ENCODE measurements at places on chromosomes 6 and 20.

DNA sequence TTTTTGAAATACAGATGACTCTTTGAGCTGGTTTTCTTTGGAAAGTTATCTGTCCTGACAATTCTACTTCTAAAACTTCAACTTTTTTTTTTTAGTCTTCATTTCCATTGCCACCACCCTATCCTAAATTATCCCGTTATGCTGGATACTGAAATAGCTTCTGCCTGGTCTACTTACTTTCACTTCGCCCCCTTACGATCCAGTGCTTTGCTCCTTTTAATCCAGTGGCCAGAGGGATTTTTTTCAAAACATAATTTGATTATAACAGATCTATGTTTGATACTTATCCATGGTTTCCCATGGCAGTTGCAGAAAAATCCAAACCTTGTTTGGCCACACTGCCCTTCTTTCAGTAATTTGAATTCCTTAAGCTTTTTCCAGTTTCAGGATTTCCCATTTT lies 27.4 kb downstream of the ASXL1 start:
- DNase-seq: no peak

- no peak for DNase-seq
These were observed 10.5 kb upstream of the CCR6 start for GRCh38 chr6:167112421-167112820.

- no peak for DNase-seq
These were observed 1.4 kb downstream of the ZNF512B start for GRCh38 chr20:63968136-63968927.

- no peak for DNase-seq
These were observed 165.5 kb downstream of the SYNE1 start for GRCh38 chr6:152471456-152472265.

- DNase-seq: no peak
These were observed 16.7 kb downstream of the PDRG1 start for GRCh38 chr20:31934968-31935764.

- no peak for DNase-seq
These were observed 233.7 kb downstream of the DLL1 start for GRCh38 chr6:170057034-170057734.

DNA sequence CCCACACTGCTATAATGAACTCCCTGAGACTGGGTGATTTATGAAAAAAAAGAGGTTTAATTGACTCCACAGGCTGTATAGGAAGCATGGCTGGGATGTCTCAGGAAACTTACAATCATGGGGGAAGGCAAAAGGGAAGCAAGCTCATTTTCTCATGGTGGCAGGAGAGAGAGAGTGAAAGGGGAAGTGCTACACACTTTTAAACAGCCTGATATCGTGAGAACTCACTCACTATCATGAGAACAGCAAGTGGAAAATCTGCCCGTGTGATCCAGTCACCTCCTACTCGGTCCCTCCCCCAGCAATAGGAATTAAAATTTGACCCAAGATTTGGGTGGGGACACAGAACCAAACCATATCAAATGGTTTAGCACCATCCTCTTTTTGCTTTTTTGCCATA lies 116.6 kb upstream of the CEP162 start:
- DNase-seq: no peak

DNA sequence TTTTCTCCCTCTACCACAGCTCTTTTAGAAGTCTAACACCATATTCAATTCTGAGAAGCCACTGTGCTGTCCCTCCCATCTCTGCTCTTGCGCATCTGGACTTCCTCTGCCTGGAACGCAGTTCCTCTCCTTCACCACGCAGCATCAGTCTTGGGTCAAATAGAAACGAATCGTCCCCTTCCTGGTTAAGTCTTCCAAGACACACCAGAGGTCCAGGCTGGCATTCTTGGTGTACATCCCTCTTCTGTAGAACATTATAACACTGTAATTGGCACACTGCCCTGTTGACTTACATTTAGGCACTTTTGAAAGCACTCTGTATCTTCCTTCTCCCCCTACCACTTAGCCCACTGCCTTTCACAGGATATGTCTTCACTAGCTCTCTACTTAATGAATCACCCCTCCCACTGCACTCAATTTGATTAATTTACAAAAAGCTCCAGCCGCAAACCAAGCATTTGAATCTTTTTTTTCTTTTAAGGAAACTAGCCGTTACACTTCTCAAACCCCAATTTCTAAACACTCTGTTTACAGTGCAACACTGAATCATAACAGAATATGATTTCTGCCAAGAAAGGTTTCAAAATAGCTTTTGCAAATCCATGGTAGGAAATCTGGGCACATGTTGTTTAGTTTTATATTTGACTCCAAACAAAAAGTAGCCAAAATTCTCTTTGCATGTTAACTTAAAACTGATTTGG lies 140.8 kb upstream of the CARMIL1 start:
- DNase-seq: no peak

DNA sequence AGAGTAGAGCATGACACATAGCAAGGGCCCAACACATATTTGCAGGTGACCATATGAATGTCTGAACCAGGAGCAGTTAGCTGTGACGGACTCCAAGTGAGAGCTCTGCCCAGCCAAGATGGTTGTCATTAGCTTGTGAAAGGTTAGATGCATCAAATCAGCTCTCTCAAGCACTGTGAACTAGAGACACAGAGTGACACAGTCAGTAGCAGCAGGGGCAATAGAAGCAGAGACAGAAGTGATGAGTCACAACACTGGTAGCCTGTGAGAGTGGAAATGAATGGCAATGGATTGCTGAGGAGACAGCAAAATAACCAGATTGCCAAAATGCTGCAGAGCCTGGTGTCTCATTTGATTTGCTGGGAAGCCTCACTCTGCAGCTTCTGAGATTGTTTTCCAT lies 558.9 kb downstream of the PKHD1 start:
- DNase-seq: no peak

- no peak for DNase-seq
These were observed 4.5 kb upstream of the FASTKD5 start for GRCh38 chr20:3164043-3164762.

- no peak for DNase-seq
These were observed 43.3 kb downstream of the IRAK1BP1 start for GRCh38 chr6:78910591-78911171.

Data from stimulated activated CD4-positive, alpha-beta T cell treated with anti-CD3 and anti-CD28 coated beads, Interleukin-1b, Interleukin-23, amount 100 ng/mL, for 1 hour (primary cell).